ENCODE measurements at places on chromosomes 5 and 9.

GRCh38 chr9:109143881-109144562 is 23.0 kb downstream of the FRRS1L start:
- peak; percentile 89 for DNase-seq

DNA sequence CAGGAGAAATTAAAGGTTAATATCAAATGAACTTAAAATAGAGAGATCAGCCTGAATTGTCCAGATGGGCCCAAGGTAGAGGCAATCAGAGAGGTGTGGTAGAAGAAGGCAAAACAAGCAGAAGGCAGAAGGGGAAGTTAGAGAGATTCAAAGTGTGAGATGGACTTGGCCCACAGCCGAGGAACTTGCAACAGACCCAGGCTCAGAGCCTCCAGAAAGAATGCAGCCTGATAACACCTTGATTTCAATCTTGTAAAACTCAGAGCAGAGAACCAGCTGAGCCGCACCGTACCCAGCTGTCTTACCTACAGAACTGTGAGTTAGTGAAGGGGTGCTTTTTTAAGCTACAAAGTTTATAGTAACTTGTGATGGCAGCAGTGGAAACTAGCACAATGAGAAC is 190.9 kb downstream of the RFK start:
- DNase-seq = no peak

DNA sequence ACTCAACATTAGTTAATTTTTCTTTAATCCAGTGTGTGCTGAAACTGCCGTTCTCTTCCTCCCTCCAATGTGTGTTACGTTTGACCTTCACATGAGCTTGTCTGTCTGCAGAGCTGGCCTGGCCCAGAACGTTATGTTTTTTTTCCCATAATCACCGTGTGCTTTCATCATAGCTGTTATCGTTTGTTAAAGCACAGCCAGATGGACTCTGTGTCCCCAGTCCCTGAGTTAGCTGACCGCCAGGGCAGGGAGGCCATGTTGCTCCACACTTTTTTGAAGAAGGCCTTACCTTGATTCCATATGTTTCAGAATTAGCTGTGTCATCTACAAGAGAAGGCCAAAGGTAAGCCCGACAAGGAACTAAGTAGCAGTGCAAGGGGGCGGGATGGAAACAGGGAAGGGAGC is 55.7 kb downstream of the HSD17B3 start:
- DNase-seq = no peak

- DNase-seq = no peak
Measured at GRCh38 chr5:665541-665955, 27.6 kb downstream of the TPPP start.

GRCh38 chr9:78745331-78745730 is 448.4 kb downstream of the PSAT1 start:
- no peak for DNase-seq

DNA sequence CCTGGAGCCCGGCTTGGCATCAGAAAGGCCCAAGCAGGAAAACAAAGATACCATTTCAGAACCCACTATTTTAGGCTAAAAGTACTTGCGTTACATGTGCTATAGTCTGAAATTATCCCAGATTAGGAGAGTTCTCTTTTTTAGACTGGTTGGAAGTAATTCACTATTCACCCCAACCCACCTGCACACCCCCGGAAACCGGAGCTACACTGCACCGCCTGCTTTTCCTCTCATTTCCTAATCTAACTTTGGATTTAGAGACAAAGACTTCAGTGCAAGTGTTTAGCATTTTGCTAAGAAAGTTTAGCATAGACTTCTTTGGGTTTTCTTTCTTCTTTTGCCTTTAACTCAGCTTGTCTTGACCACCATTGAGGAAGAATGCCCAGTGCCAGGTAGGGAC is 79.2 kb downstream of the SECISBP2 start:
- no peak for DNase-seq

DNA sequence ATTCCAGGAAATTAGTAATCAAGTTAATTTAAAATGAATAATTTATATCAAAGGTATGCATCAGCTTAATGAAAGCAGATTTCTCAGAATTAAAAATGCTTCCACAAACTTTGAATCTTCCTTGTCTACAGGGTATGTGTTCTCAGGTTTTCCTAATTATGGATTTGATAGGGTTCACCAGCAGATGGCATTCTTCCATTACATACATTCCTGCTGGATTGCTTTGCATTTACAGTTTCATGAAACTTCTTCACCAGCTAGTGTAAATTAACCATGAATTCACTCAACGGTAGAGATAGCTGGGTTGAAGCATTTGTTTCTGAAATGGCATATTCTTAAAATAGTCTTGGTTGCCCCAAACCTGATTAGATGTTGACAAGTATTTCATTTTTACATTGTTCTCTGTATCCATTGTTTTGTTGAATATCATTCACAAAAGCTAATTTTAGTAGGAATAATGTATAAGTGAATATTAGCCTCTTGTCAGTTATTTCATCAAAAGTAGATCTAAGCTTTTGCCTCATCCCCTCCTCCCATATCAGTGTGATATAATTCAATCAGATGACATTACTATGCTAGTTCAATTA is 68.7 kb upstream of the WDR41 start:
- DNase-seq = peak; percentile 71

DNA sequence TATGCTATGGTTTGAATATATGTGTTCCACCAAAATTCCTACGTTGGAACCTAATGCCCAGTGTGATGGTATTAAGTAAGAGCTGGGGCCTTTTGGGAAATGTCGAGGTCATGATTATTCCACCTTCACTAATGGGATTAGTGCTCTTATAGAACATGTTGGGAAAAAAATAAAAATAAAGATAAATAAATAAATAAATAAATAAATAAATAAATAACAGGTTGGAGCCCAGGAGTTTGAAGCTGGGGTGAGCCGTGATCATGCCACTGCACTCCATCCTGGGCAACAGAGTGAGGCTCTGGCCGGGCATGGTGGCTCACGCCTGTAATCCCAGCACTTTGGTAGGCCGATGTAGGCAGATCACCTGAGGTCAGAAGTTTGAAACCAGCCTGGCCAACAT is 22.5 kb downstream of the BASP1 start:
- DNase-seq = no peak

GRCh38 chr5:69166686-69167492 is at the start of gene CCNB1:
Gene CCNB1 (plus strand): TSS chr5:69167150. CDS start chr5:69167263, 113 bp downstream.
- peak; percentile 98 for DNase-seq

DNA sequence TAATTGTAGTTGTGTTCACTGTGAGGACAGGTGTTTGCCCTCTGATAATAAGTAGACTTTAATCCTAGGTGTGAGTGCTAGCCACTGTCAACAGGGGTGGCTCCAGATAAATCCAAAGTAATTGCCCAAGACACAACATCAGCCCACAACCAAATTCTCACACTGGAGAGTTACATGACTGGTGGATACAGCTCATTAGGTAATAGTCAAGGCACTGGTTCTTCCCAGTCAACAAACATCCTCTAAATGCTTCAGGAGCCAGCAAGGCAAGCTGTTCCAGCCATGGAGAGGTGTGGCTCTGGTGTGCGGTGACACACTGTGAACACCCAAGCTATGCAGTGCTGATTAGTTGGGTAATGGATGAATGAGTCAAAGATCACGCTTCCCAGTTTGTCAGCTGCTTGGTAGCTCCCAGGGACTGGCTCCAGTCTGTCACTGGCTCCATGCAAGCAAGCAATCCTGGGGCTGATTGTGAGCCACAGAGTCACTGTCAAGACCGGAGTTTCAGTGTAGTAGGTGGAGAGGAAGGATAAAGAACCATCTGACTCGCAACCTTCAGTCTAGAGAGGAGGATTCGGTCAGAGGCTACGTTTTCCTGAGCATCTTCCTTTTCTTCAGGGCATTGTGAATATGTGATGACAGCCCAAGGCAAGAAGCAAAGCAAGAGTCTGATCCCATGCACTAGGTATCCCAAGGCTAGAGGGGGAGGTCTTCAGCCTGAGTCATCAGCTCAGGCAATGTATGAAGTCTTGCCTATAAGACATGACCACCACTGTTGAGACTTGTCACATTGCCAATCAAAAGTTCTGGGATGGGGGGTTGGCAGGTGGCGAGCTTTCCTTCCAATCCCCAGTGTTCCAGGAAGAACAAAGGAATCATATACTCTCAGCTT is 63.1 kb downstream of the UGCG start:
- peak; percentile 98 for DNase-seq

GRCh38 chr9:132042324-132042723 is 37.3 kb downstream of the MED27 start:
- peak; percentile 97 for DNase-seq

DNA sequence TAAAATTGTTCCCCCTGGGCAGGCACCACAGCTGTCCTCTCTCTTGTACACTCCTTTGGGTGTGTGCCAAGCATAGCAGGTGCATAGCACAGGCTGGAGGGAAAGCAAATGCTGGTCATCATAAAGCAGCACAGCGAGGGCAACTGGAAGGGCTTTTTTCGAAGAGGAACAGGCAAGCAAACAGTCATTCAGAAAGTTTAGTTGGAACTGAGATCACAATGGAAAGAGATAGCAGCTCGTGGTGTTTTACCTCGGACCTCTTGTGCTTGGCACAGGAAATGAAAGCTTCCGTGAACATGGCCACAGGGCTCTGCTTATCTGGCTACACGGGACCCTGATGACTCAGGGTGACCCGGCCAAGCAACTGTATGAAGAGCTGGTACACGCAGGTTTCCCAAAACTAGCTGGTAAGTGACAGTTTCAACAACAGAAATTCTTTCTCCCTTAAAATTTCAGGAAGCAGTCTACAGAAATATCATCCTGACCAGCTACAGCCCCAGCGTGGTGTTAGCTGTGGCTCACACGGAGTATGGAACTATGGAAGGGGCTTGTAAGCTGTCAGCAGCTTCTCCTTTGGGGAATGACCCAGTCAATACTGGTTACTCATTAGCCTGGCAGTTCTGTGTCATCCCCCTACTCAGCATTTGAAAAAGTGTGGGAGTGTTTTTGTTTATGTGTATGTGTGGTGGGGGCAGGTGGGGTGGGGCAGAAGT is 48.1 kb downstream of the POC5 start:
- DNase-seq = peak; percentile 83

- no peak for DNase-seq
Measured at GRCh38 chr9:136964833-136965422, 12.4 kb upstream of the PTGDS start.

DNA sequence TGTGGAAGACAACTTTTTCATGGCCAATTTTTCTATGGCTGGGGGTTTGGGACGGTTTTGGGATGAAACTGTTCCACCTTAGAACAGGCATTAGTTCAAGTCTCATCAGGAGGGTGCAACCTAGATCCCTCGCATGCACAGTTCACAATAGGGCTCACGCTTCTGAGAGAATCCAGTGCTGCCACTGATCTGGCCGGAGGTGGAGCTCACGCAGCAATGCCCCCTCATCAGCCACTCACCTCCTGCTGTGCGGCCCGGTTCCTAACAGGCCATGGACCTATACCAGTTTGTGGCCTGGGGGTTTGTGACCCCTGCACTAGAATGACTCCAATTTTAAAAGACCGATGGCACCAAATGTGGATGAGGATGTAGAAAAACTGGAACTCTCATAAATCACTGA is 127.2 kb upstream of the IER5L start:
- no peak for DNase-seq

DNA sequence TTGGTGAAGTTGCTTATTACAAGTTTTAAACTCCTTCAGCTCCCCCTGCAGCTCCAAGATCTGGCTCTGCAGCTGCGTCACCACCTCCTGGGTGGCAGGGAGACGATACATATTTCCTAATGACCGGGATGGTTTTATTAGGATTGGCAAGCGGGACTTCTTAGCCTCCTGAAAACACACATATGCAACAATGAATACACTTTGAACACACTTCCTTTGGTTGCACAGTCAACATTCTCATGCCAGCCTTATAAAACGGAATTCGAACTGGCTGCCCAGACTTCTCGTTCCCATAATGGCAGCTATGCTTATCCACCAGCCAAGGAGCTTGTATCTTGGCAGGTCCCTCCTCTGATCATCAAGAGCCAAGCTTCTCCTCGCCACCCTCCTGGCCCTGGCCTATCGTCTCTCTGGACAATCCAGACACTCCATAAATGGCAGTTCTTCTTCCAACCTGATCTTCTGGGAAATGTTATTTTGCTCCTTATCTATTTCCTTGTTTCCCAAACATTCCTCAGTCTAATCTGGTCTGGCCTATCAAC is 131.9 kb downstream of the CDK5RAP2 start:
- no peak for DNase-seq

DNA sequence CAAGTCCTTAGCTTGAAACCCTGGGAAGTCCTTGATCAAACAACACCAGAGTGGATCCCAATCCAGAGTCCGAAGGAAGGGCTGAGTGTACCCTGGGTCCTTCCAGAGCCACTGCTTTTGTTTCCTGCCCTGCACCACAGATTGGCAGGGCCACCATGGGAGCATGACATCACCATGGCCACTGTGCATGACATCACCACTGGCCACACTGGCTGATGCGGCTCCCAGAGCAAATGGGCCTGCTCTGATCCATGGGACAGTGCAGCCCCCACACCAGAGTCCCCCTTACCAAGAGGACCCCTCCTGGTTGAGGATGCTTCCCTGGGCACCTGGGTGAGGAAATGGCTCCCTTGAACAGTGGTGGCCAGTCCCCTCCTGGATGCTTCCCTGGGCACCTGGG is 9.9 kb downstream of the SLC6A3 start:
- DNase-seq = no peak

GRCh38 chr9:16278326-16278999 is 592.0 kb downstream of the BNC2 start:
- DNase-seq = no peak

DNA sequence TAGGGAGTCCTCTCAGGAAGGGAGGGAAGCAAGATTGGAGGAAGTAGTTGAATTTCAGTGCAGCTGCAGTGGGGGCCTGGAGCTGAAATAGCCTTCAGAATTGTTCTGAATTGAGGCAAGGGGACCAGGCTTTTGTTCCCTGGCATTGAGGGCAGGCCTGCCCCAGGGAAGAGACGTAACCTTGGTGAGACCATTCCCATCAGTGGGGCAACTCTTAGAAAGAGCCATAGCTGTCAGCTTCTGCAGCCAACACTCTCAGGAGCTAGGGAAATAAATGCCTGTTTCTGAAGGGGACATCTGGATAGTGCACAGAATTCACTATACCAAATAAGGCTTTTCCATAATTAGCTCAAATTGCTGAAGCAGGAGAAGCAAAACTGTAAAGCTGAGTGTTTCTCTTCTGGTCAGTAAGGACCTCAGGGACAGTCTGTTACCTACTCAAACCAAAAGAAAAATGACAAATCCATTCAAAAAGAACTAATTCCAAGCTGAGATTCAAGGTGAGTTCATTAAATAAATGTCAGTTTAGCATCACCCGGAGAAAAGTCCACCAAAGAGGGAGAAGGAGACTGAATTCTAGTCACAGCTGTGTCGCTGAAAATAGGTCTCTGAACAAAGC is 44.0 kb downstream of the LYRM7 start:
- DNase-seq = no peak

GRCh38 chr5:142013734-142014521 is 1.1 kb upstream of the GNPDA1 start:
- peak; percentile 93 for DNase-seq

Measured in RKO (cell line).